Suppressor macrophage treated with lipopolysaccharide for 1 hour (primary cell): ENCODE measurements at places on chromosomes 7 and 10.

- DNase-seq, result no peak
Measured at GRCh38 chr7:36058020-36058592, 94.9 kb upstream of the EEPD1 start.

GRCh38 chr10:19620811-19621210 lies 195.4 kb upstream of the PLXDC2 start:
- DNase-seq, result peak; percentile 52

- no peak for DNase-seq
Measured at GRCh38 chr10:111986079-111986478, 197.5 kb downstream of the GPAM start.

DNA sequence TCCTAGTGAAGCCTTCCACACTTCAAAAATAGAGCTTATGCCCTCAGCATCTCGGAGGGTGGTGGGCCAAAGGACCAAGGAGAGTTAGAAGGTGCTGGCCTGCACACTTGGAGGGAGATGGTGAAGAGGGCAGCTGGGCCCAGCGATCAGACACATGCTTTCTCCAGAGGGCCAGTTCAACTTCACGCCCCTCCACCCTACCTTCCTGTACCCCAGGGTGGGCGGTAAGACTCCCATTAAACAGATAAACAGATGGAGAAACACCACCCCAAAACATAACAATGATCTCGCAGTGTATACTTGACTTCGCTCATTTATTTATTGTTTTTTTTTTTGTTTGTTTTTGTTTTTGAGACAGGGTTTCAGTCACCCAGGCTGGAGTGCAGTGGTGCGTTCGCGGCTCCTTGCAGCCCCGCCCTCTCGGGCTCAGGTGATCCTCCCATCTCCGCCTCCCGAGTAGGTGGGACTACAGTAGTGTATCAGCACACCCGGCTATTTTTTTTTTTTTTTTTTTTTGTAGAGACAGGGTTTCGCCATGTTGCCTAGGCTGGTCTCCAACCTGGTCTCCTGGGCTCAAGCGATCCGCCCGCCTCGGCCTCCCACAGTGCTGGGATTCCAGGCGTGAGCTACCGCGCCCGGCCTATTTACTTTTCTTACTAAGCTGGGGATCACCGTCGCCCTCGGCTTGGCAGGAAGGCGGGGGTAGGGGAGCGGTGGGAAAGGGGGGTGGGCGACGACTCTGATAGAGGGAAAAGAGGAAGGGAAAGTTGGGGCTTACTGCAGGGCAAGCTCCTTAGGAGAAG lies 1.8 kb downstream of the C10orf95 start:
- peak; percentile 56 for DNase-seq

DNA sequence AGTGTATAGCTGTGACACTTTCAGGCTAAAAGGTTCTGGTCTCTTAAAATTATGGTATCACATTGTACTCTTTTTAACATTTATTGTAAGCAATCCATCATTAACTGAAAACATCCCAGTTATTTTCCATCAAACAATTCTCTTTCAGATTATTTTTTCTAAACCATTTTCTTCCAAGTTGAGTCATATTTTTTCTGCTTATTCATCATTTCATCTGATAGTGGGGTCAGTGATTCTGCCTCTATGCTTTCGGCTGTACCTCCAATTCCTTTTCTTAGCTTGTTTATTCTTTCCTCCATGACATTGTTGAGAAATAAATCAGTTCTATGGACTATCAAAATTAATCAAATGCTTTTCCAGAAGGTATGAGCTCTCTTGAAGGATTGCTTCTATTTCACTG lies 609 bp upstream of the PNLIP start:
- DNase-seq, result no peak

DNA sequence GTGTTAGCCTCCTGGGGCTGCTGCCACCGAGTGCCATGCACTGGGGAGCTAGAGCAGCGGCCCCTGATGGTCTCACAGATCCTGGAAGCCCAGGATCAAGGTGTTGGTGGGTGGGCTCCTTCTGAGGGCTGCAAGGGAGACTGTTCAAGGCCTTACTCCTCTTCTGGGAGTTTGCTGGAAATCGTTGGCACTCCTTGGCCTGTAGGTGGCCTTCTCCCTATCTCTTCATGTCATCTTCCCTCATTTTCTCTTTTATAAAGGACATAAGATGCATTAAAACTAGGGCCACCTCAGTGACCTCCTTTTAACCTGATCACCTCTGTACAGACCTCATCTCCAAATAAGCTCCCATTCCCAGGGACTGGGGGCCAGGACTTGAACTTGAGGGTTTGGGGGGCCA lies 27.0 kb upstream of the ZNF862 start:
- DNase-seq, result no peak

DNA sequence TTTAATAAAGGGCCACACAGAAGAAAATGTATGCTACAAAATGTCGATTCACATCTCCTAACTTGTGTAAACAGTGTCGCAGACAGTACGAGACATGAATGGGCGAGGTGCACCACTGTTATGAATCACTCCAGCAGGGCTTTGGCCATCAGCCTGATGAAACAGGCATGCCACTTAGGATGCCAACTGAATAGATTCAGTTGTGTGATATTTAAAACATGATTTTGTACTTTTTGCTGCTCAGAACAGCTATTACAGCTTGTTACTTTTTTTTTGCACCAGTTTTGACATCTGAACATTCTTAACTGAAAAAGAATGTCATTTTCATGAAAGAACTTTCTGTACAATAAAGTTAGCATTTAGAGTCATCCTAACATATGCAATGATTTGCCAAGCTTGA lies 138.1 kb downstream of the VTI1A start:
- DNase-seq, result no peak

GRCh38 chr7:151690606-151691005 lies 170.9 kb upstream of the RHEB start:
- no peak for DNase-seq

DNA sequence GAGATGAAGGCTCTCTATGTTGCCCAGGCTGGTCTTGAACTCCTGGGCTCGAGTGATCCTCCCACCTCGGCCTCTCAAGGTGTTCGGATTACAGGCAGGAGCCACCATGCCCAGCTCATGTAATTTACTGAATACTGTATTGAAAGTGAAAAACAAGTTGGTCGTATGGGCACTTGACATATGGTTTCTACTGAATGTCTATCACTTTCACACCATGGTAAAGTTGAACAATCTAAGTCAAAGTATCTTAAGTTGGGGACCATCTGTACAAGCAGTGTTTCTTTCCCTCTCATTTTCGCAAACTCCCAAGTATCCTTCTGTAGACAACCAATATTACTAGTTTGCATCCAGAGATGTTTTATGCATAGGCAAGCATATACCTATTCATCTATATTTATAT lies 116.6 kb downstream of the TMEM178B start:
- DNase-seq, result no peak

- DNase-seq, result no peak
Measured at GRCh38 chr10:102159051-102159597, 6.9 kb downstream of the NOLC1 start.

DNA sequence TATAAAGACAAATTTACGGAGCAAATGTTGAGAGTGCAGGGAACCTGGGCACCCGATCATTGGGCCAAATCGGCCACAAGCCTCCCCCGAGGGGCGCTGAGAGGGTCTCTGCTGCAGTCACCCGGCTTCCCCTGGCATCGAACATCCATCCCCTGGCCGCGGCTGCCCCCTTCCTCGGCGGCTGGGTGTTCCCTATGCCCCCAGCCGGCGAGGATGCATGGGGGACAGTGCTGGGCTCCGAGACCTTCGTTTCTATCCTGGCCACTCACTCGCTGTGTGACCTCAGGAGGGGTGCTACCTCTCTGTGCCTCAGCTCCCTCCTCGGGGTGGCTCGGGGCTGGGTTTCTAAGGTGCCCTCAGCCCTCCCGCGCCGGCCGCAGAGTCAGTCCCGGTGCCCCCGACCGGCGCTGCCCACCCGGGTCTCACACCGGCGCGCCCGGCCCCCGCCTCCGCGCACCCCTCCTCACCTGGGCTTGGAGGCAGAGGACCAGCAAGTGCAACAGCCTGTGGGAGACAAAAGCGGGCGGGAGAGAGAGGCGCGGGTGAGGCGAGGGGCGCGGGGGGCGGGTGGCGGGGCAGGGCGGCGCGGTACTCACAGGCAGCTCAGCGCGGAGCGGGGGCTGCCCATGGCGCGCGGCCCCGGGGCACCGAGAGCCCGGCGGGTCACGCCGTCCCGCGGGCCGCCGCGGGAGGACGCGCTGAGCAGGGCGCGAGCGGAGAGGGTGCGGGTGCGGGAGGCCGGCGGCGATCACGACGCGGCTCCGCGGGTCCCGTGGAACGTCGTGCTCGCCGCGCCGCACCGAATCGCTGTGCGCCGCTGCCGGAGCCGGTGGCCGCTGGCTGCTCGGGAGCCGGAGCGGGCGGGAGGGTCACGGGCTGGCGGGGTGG lies at the start of gene FGF8:
Gene FGF8, minus strand, starts transcription at position 842 of the 888 bp plus-strand sequence. Its CDS starts 214 bp downstream, at position 628.
- no peak for DNase-seq

GRCh38 chr10:63703740-63704345 lies 182.6 kb downstream of the REEP3 start:
- DNase-seq, result no peak

GRCh38 chr7:132234711-132235110 lies 341.6 kb downstream of the PLXNA4 start:
- DNase-seq, result no peak

GRCh38 chr7:74070619-74070921 lies 13.0 kb upstream of the LIMK1 start:
- DNase-seq, result no peak

GRCh38 chr7:143411976-143412708 lies 3.5 kb upstream of the EPHA1 start:
- no peak for DNase-seq

DNA sequence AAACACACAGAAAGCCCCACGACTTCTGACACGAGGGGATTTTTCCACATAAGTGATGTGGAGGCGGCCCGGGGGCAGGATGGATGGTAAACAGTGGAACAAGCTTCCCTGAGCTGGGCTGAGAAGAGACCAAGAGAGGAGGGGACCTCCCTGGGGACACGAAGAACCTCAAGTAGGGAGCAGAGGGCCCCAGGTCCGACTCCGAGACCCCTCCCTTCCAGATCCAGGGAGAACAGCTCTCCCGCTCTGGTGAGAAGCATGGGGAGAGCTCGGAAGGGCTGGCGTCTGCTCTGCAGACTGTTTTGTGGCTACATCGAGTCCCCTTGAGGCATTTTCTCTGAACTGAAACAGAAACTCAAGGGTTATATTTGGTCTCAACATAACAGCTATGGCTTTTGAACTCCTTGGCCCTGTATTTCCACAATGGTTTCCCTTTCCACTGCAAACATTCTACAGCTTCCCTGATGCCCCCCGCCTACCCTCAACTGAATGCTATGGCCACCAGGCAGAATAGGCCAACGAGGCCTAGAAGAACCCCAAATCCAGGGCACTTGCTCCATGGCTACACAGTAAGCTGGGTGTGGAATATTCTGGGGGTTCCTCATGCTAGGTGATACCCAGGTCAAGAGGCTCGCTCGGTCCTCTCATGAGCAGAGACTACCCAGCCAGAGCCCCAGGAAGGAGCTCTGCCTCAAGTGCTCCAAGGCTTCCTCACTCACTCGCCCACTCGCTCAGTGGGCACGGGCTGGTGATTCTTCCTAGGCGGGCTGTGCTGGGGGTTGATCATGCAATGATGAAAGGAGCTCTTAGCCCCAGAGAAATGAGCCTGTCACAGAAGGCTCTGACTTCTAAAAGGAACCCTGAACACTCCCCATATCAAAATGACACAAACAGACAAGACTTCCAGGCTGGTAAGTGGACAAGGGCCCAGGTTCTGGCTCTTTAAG lies 47.5 kb downstream of the FAM53B start:
- peak; percentile 52 for DNase-seq

GRCh38 chr10:17816199-17816598 lies 7.1 kb downstream of the MRC1 start:
- peak; percentile 33 for DNase-seq

- no peak for DNase-seq
Measured at GRCh38 chr7:51982653-51983052, 666.0 kb upstream of the COBL start.

GRCh38 chr7:34544621-34545020 lies 113.4 kb upstream of the NPSR1 start:
- no peak for DNase-seq

DNA sequence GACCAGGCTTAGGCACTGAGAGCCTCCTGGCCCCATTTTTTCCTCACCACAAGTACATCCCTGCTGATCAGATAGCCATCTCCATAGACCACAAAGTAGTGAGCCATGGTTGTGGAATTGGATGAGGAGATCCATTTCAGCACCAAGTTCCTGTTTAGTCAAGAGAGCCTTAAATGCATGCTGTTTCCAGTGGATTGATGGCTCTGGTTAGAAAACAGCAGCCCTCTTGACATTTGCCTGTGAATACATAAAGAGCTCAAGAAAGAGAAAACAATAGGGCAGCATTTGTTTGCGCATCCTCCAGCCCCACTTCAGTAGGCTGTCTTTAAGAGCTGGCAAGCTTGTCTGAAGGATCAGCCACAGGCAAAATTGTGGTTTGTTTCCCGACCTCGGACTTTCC lies 251.2 kb downstream of the POU6F2 start:
- DNase-seq, result no peak

DNA sequence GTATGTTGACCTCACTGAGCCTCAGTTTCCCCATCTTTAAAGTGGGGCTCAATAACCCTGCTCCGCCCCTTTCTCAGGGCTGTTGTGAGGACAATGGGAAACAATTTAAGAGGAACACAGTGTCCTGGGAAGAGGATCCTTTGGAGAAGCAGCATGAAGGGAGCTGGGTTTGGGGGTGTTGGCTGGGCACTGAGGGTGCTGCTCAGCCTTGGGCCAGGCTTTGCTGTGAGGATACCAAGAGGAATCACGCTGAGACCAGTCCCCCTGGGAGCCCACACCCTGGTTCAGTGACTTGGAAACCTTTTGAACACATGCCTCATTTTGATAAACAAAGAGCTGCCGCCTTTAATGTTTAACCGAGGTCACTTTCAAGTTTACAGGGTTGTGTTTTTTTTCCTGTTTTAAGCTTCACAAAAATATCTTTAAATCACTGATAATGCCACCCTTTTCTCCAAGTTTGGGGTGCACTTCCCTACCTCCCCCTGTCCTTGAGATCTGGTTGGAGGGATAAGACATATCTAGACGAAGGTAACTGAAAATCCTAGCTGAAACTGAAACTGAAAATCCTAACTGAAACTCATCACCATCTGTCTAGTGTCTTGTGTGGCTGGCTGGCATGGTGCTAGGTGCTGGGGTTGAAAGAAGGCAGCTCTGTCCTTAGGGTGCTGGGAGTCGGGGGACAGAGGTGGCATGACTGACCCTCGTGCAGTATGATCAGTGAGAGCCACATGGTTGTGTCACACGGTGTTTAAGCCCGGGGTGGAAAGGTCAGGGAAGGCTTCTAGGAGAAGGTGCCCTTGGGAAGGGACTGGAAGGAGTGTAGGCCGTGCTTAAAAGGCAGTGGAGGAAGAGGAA lies 27.7 kb downstream of the ZNF775 start:
- no peak for DNase-seq

GRCh38 chr10:90847436-90847835 lies 10.4 kb downstream of the HTR7 start:
- peak; percentile 59 for DNase-seq

DNA sequence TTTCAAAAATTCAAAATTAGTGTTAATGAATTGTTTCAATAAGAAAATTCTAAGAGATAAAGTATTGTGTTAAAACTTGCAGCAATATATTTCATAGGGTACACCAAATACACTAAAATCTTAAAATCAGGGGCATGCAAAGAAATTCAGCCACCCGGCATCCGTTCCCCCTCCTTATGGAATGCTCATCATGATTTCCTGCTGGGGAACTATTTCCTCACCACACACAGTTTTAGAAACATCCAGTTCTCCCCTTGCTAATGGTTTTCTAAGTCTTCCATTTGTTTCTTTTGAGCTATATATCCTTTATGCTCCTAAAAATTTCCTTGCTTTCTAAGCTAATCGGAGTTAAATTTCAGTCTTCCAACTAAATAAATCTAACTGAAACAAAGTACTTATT lies 60.7 kb downstream of the CHCHD3 start:
- no peak for DNase-seq

- DNase-seq, result no peak
Measured at GRCh38 chr10:91528080-91528479, 104.8 kb downstream of the PPP1R3C start.

- DNase-seq, result no peak
Measured at GRCh38 chr7:73758581-73759138, 11.4 kb downstream of the CLDN3 start.
